ENCODE measurements at places on chromosomes 1 and 21.

DNA sequence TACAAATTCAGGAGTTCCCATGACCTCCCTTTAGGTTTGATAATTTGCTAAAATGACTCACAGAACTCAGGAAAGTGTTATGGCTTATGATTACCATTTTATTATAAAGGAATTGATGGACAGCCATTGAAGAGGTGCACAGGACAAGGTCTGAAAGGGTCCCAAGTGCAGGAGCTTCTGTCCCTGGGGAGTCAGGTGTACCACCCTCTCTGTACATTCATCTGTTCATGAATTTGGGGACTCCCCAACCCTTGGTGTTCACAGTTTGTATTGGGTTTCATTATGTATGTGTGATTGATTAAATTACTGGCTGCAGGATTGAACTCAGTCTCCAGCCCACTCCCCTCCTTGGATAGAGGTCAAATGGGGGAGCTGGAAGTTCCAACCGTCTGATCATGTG, 10.8 kb upstream of the IL10RB start:
- DNase-seq = no peak

- DNase-seq = no peak
Observed at GRCh38 chr1:162908780-162909179, 47.8 kb upstream of the CCDC190 start.

DNA sequence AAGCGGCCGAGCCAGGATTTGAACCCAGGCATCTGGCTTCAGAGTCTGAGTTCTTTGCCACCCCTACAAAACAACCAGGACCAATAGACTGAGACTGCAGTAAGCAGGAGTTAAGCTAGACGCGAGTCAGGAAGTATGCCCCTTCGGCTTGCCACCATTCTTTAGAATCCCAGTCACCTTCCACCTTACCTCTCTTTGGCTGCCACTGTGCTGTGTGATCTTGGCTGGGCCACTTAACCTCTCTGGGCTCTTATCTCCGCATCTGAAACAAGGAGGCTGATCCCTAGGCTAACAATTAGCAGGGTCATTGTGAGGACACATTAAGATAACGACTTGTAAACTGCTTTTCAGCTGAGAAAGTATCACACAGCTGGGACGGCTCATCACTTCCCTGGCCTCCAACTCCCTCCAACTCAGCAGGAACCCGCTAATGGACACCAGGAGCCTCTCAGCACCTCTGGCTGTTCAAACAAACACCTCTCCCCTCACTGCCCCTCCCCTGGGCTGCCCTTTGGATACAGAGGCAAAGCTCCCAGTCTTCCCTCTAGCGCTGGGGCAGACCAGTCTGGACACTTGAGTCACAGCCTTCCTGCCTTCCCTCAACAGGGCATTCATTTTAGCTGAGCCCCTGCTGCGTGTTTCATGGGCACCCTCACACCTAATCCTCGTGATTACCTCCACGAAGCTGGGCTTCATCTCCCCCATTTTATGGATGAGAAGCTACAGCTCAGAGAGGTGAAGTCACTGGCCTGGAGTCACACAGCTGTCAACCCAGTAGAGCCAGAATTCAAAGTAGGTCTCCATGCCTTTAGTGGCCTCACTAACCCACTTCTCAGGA, 83.2 kb downstream of the CAMK2N1 start:
- no peak for DNase-seq

- DNase-seq = no peak
Observed at GRCh38 chr1:76723949-76724348, 143.3 kb upstream of the ST6GALNAC5 start.

- DNase-seq = no peak
Observed at GRCh38 chr1:187010571-187011309, 182.0 kb downstream of the PLA2G4A start.
